ENCODE measurements at places on chromosomes 1 and 21. TPM values are rescaled to one million over a fixed set of nuclear protein-coding genes. Genes with fewer than 3 reads are reported as not detected.

ZNF695 gene
- total RNA-seq = not detected

OR2L5 gene
- total RNA-seq = not detected

CA14 gene
- total RNA-seq = not detected

ITLN2 gene
- not detected for total RNA-seq

CFAP107 gene
- not detected for total RNA-seq

CITED4 gene
- 13.2 TPM for total RNA-seq

CYP4A22 gene
- total RNA-seq = 0.23 TPM

DNA sequence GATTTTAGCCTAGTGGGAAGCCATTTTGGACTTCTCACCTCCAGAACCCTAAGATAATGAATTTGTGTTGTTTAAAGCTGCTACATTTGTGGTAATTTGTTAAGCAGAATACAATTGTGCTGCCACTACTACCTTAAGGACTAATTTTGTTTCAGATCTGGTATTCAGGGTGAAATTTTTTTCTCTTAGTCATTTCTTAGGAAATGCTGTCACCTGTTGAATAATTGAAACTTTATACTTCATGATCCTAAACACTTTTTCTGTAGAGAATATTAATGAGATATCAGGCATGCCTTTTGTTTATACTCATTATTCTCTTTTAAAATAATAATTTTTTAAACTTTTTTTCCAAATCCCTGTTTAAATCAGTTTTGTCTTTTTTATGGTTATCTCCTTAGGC is 246.8 kb downstream of the TGFB2 start:
- no peaks in the 10 kb centered on the region for H3K36me3 ChIP-seq
- H3K4me1 ChIP-seq = no peaks in the 10 kb centered on the region
- no peak overlapping the region for H3K4me3 ChIP-seq
- H3K27me3 ChIP-seq = no peaks in the 10 kb centered on the region

DNA sequence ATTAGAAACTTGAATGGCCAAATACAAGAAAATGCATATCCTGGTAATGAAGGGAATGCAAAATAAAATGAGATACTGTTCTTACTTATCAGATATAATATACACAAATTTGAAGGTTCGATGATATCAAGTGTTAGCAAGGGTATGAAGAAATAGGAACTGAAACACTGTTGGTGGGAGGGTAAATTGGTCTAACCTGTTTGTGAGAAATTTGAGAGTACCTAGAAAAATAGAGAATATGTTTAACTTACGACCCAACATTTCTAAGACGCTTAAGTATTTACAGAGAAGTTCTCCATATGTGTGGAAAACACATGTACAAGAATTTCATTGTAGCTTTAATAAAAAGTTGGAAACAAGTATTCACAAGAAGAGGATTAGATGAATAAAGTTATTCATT is 25.9 kb downstream of the ATG4C start:
- no peaks in the 10 kb centered on the region for H3K4me1 ChIP-seq
- H3K27ac ChIP-seq = no peak overlapping the region
- DNase-seq = no peak
- H3K27me3 ChIP-seq = no peaks in the 10 kb centered on the region
- no peaks in the 10 kb centered on the region for H3K36me3 ChIP-seq
- H3K4me3 ChIP-seq = no peak overlapping the region

DNA sequence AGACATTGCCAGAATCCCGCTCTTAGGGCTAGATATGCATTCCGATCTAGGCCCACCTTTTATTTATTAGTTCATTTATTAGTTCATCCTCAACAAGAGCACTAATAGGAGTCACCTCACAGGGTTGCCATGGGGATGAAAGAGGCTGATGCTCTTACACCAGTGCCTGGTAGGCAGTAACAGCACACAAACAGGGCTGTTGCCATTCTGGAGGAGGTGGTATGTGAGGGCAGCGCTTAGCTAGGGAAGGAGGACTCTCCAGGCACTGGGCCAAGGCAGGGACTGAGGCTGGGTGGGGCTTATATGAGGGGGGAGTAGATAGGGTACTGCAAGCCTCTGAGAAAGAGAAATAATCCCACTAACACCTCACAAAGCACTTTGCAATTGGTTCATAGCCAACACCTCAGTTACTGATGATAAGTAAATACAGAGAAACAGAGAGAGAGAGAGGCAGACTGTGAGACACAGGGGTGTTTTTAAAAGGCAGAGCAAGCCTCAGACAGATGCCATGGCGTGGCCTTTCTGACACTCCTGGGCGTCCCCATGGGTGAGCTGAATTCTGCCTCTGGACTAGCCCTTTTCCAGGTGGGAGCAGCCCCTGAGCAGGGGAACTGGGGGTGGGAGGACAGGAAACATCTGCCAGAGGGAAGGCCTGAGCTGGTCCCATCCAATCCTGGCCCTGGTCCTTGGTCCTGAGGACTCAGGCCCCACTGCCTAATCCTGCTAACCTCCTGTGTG is 5.9 kb downstream of the FCGR2A start:
- DNase-seq = no peak
- no peak overlapping the region for H3K27ac ChIP-seq
- H3K4me3 ChIP-seq = no peak overlapping the region
- no peaks in the 10 kb centered on the region for H3K4me1 ChIP-seq
- no peaks in the 10 kb centered on the region for H3K27me3 ChIP-seq
- H3K36me3 ChIP-seq = no peaks in the 10 kb centered on the region

DNA sequence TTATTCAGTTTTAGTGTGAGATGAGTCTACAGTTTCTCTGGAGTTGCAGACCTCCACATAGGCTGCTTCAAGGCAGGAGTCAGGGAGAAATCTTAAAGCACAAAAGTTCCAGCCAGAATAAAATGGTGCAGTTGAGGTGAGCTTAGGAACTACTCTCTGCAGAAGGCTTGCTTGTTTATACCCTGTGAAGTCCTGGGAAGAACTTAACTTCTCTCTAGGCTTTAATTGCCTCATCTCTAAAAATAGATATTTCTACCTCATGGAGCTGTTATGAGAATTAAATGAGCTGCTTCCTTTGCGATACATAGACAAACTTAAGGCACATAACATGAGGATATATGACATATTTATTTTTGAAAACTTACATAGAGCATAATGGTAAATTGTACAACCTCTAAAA is 286.2 kb downstream of the GPATCH2 start:
- H3K36me3 ChIP-seq = no peaks in the 10 kb centered on the region
- H3K4me3 ChIP-seq = no peak overlapping the region
- H3K27ac ChIP-seq = no peak overlapping the region
- no peaks in the 10 kb centered on the region for H3K4me1 ChIP-seq

DNA sequence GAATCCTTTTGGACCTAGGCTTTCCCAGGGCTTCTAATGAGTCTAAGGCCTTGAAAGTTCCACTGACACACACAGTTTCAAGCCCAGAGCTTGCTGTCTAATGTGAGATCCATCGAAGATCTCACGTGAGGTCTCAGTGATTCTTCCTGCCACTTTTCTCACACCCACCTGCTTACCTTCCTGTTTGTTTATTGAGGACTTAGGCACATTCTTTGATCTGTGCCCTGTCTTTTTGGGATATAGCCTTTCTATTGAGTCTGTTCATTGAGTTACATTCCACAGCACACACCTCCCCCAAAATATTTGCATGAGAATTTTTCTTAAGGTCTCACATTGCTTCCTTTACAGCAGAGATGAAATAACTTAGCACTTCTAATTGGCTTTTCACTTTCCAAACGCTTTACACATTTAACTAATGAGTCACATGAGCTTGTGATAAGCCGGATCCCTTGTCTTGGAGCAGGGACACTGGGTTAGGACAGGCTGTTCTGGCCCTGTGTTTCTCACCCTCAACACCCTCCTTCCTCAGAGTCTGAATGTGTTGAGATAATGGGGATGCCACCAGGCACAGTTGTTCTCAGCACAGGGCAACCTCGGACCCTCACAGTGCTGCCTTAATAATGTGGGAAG is 288.3 kb downstream of the TM2D1 start:
- DNase-seq = no peak
- no peak overlapping the region for H3K4me3 ChIP-seq
- peaks cover 9% of the 10 kb centered on the region for H3K4me1 ChIP-seq

DNA sequence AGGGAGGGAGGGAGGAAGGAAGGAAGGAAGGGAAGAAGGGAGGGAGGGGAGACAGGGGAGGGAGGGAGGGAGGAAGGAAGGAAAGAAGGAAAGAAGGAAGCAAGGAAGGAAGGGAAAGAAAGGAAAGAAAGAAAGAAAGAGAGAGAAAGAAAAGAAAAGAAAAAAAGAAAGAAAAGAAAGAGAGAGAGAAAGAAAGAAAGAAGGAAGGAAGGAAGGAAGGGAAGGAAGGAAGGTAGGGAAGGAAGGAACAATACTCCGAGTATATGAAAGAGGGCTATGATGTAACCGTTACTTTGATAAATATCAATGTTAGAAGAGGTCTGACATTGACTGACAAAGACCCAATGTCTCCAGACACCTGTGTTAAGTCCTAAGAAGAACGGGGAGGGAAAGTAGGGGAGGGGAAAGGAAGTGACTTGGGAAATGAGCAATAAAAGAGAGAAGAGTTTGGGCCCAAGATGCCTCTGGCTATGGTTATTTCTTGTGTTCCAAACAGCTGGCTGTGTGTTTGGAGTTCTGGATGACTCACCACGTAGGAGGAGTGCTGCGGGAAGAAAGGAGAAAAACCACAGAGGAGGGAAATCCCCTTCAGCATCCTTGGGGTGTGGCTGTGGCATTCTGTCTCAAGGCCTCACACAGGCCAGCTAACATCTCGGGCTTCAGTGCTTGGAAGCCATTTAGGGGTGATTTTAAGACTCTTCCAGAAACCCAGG is 37.0 kb upstream of the RXRG start:
- H3K4me3 ChIP-seq = no peak overlapping the region
- H3K4me1 ChIP-seq = no peaks in the 10 kb centered on the region
- no peak overlapping the region for H3K27ac ChIP-seq

DNA sequence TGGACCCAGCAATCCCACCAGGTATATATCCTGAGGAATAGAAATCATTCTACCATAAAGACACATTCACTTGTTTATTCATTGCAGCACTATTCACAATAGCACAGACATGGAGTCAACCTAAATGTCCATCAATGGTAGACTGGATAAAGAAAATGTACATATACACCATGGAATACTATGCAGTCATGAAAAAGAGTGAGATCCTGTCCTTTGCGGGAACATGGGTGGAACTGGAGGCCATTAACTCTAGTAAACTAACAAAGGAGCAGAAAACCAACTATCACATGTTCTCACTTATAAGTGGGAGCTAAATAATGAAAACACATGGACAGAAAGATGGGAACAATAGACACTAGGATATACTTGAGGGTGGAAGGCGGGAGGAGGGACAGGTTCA is 36.1 kb upstream of the PRKACB start:
- H3K36me3 ChIP-seq = no peaks in the 10 kb centered on the region
- H3K27me3 ChIP-seq = no peaks in the 10 kb centered on the region
- DNase-seq = no peak
- H3K4me3 ChIP-seq = no peak overlapping the region

DNA sequence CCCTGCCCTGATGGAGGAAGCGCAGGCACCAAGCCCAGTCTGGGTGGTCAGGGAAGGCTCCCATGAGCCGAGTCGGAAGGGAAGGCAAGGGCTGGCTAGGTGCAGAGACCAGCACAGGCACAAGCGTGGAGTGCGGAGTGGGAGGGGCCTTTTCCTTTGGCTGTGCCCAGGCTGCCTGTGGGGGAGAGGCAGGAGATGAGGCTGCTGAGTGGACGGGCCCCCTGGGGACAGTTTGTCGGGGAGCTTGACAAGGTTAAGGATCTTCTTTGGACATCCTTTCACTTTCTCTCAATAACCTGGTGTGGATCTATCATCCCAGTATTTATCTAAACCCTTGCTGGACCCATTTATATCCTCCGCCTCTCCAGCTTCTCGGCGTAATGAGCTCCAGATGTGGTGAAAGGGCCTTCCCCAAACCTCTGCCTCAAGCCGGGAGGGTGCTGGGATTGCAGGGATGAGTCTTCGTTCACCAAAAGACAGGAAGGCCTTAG is 42.9 kb downstream of the EPHB2 start:
- H3K4me1 ChIP-seq = no peaks in the 10 kb centered on the region
- H3K4me3 ChIP-seq = no peak overlapping the region
- no peak for DNase-seq
- H3K27ac ChIP-seq = no peak overlapping the region

DNA sequence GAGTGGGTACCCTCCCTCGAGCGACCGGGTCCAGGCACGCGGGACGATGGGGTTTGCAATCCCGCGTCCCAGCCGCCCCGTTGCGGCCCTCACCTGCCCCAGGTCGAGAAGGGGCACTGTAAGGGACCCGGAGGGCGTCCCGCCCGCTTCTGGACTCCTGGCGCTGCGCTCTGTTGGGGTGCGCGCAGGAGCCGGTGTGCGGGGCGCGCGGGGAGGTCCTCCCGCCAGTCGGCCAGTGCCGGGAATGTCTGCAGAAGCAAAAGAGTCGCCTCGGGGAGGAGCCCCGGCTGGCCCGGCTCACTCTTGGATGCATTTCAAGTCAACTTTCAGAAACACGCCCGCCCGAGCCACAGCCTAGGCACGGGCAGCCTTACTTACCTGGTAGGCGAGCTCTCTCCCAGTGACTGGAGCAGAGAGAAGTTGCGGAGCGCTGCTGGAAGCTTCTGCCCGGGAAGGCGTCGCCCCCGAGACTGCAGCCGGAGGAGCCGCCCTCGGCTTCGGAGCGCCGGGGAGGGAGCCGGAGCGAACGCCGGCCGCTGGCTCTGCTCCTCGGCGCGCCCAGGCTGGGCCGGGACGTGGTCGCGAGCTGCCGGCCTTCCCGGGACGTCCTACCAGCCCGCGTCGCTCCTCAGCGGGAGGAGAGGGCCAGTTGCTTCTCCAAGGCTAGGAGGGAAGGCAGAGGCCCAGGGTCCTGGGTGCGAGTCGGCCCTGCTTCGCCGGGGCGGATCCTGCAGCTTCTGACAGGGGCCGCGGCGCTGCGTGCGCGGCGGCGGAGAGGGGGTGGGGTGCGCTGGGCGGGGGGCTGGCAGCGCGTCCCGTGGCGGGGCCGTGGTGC is at the start of gene LMX1A:
Gene LMX1A, minus strand, starts transcription at position 739 of the 835 bp plus-strand sequence. CDS start 1,156 bp downstream, outside the sequence.
- no peaks in the 10 kb centered on the region for H3K4me1 ChIP-seq
- no peaks in the 10 kb centered on the region for H3K27me3 ChIP-seq
- peak within 1 kb of the TSS; percentile 44 for H3K4me3 ChIP-seq
- no peak for DNase-seq
- H3K36me3 ChIP-seq = no peaks in the 10 kb centered on the region

DNA sequence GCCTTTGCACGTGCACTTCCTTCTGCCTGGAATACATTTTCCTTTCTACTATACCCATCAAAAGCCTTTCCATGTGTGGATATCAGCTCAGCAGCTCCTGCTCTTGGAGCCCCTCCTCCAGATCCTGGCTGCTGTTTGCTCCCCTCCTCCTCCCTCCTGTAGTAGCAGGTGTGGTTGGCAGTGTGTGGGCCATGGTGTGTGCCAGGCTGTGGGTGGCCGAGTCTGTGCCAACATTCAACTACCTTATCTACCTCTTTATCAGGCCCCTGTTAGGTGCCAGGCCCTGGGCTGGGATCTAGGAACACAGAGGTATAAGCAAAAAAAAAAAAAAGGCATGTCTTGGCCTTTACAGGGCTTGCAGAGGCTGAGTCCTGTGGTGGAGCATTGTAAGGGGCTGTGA is 180.6 kb upstream of the JUN start:
- DNase-seq = no peak
- peaks cover 2% of the 10 kb centered on the region for H3K4me1 ChIP-seq
- no peaks in the 10 kb centered on the region for H3K27me3 ChIP-seq
- H3K36me3 ChIP-seq = no peaks in the 10 kb centered on the region
- H3K27ac ChIP-seq = no peak overlapping the region

- H3K27ac ChIP-seq = no peak overlapping the region
- H3K27me3 ChIP-seq = no peaks in the 10 kb centered on the region
- H3K4me1 ChIP-seq = no peaks in the 10 kb centered on the region
- no peak for DNase-seq
- H3K4me3 ChIP-seq = no peak overlapping the region
These were observed 156.8 kb downstream of the ZBTB18 start for GRCh38 chr1:244207935-244208244.
